Activated CD8-positive, alpha-beta memory T cell treated with anti-CD3 and anti-CD28 coated beads for 1 hour (primary cell): ENCODE measurements at places on chromosomes 13 and 19.

DNA sequence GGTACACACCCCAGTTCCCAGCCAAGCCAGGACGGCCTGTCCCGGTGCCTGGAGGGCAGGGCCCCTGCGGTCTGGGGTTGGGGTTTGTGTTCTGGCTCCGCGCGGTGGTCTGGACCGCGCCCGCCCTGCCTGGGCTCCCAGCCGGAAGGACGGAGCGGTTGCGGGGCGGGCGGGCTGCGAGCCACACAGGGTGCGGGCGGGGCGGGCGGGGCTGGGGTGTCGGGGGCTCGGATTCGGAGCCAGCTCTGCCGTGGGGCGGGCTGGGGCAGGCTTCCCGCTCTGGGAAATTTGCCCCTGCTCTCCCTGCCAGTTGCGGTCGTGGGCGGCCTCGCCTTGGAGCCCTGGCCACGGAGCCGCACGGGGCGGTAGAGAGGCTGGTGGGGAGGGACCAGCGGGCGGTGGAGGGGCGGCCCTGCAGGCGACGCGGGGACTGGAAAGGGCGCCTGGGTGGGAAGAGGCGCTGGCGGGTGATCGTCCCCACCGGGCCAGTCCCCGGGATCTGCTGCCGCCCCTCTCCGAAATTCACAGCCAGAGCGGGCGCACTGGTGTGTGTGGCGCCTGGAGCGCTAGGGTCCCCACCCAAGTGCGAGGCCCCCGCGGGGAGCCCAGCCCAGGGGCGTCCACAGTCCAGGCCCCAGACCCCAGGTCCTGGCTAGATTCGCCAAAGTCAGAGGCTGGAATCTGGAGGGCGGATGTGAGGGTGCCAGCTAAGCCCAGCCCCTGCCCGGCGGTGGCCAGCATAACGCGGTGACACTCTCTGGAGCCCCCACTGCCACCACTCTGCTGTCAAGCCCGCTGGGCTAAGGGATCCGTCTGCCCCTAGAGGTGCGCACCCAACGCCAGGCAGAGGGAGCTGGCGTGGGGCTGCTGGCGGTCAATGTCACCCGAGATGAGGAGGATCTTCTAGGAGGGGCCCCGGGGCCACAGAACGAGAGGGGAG is 11.0 kb upstream of the ZNF492 start:
- DNase-seq = no peak

DNA sequence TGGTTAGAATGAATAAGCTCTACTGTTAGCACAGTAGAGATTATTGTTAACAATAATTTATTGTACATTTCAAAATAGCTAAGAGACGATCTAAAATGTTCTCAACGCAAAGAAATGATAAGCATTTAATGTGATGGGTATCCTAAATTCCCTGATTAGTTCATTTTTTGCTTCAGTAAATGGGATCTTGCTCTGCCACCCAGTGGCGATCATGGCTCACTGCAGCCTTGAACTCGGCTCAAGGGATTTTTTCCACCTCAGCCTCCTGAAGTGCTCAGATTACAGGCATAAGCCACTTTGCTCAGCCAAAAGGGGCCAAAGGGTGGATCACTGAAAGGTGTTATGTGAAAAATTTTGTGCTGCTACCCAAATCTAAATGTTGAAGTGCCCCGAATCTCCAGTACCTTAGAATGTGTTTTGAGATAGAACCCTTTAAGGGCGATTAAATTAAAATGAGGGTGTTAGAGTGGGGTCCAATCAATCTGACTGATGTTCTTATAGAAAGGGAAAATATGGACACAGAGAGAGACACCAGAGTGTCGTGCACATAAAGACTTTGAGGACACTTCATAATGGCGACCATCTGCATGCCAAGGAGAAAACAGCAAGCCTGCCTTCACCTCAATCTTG is 31.5 kb upstream of the ZNF766 start:
- DNase-seq = peak; percentile 14

DNA sequence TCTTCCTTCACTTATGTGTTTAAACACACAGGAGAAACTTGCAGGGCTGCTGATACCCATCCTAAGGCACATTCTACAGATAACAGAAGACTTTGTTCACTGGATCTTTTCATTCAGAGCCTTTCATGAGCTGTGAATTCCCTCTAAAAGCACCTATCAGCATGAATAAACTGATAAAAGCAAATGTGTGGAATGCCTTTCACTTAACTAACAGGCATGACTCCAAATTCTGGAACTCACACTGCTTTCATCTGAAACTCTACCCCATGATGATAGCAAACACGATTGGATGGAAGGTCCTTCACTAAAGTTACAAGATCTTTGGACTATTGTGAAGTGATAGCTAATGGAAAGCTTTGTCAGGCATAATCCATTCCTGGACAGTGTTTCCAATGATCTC is 457.3 kb downstream of the EFNB2 start:
- DNase-seq = no peak

DNA sequence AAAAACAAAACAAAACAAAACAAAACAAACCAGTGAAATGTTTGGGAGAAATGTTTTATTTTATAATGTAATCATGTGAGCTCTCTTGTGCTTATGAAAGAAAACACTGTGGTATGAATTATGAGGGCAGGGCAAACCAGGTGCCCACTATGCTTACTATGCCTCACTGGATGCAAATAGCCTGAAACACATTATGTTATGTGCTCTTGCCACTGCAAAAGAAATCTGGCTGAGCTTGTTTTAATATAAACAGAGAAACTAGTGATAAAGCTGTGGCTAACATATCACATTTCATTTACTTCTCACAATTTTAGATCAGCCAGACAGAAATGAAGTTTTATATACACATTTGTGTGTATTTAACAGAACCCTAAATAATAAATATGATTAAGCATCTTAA is 8.7 kb upstream of the NBEA start:
- DNase-seq = no peak

DNA sequence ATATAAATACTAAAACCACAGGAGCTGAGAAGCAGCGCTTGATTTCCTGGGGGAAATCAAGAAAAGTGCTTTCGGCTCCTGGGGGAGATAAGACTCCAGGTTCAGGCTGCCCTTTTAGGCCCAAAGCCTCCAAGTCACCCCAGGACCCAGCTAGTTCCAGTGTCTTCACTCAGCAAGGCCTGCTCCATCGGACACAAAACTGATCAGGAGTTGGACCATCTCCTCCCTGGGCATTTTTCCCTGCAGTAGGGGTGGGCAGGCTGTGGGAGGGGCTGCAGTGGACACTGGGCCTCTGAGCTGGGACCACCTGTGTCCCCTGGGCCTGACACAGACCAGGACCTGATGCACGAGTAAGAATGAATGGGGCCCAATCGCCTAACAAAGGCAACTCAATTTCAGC is 15.2 kb downstream of the C19orf12 start:
- DNase-seq = no peak

- peak; percentile 23 for DNase-seq
Observed at GRCh38 chr19:45952686-45953505, 20.8 kb downstream of the NOVA2 start.

GRCh38 chr13:39311619-39312018 is 273.4 kb downstream of the NHLRC3 start:
- no peak for DNase-seq

GRCh38 chr19:39403331-39404312 is 3.0 kb upstream of the ZFP36 start:
- peak; percentile 97 for DNase-seq

DNA sequence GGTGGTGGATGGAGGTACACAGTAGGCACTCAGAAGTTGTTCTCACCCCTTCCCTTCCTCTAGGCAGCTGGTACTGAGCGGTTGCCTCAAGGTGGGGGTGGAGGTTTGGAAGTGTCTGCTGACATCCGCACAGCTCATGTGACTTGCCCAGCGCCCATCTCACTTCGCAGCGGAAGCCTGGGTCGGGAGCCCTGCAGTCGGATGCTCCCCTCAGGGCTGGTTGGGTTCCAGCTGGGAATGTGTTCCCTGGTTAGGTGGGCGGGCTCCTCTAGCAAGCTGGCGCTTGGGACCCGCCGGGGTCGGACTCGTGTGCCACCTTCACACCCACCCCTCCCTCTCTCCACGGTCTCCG is 10.2 kb downstream of the PPP1R37 start:
- no peak for DNase-seq

DNA sequence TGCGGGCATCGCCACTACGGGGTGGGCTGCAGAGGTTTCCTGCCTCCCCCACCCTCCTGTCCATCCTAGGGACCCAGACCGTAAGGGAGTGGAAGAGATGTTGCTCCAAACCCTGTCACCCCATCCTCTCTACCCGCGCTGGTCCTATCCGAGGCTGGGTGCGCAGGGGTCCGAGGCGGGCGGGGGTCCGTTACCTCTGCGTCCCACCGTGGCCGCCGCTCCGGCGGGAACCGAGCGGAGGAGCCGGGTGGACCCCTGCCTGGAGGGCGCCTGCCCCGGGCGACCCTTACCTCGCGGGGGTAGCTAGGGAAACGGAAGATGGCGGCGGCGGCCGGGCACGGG is at the start of gene DGKH:
DGKH (plus strand) TSS at position 307 of the 342 bp plus-strand sequence. CDS start 126 bp downstream, outside the sequence.
- no peak for DNase-seq

- DNase-seq = no peak
Observed at GRCh38 chr13:50800091-50800739, 43.3 kb downstream of the DLEU7 start.

- DNase-seq = no peak
Observed at GRCh38 chr13:49679246-49679645, 12.0 kb downstream of the EBPL start.

- DNase-seq = no peak
Observed at GRCh38 chr19:31377736-31378135, 28.5 kb upstream of the TSHZ3 start.

GRCh38 chr19:4870025-4870700 is 2.7 kb upstream of the PLIN3 start:
- no peak for DNase-seq

- DNase-seq = peak; percentile 14
Observed at GRCh38 chr19:48190288-48190884, 19.9 kb downstream of the ZSWIM9 start.

DNA sequence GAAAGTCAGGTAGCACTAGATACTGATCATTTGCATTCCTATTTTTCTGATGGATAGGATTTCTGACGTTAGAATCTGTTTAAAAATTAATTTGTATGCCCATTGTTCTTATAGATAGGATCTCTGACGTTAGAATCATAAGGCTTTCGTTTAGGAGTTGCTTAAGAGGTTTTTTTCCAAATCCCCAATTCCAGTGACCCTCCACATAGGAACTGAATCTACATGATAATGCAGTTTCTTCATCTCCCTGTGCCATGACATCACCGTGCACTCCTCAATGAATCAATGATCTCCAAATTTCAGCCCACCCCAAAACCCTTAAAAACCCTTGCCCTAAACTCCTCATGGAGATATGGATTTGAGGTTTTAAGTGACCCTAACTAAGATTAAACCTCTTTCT is 87.2 kb downstream of the RXFP2 start:
- DNase-seq = no peak

DNA sequence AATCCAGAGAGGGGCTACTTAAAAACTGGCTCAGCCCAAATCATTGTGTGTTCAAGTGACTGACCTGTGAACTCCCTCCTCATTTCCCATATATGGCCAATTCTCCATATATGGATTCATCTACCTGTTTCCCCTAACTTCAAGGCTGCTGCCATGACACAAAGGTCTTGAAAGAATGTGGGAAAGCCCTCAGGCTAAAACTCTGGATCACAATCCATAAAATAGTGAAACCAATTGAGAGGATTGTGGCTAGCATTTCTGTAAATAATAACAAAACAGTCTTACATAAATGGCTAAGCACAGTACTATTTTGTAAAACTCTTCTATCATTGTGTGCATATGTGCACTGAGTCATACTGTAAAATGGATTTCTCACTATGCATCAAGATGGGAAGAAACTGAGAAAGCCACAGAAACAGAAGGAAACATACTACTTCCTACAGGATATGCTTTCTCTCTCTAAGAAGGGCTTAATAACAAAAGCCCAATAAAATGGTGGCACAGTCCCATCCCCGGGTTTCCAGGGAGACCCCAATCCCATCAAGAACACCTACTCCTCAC is 80.5 kb downstream of the FOXO1 start:
- no peak for DNase-seq

DNA sequence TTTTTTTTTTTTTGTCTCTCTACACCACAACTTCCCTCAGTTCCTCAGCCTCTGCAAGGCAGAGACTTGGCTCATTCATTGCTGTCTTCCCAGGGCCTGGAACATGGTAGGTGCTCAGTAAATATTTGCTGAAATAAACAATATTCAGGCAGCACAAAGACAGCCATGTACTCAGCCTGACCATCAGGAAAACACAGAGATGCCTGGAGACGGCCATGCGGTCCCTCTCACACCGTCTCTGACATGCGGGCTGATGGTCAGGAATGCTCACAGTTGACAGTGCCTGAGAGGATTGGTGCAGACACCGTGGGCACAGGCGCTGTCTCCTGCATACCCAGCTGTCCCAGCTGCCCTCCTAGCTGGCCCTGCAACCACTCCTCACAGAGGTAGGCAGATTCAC is 924 bp downstream of the PRAM1 start:
- no peak for DNase-seq

- DNase-seq = no peak
Observed at GRCh38 chr13:44052780-44053184, 173.1 kb downstream of the LACC1 start.

GRCh38 chr13:110593430-110594130 is 21.8 kb upstream of the NAXD start:
- no peak for DNase-seq

DNA sequence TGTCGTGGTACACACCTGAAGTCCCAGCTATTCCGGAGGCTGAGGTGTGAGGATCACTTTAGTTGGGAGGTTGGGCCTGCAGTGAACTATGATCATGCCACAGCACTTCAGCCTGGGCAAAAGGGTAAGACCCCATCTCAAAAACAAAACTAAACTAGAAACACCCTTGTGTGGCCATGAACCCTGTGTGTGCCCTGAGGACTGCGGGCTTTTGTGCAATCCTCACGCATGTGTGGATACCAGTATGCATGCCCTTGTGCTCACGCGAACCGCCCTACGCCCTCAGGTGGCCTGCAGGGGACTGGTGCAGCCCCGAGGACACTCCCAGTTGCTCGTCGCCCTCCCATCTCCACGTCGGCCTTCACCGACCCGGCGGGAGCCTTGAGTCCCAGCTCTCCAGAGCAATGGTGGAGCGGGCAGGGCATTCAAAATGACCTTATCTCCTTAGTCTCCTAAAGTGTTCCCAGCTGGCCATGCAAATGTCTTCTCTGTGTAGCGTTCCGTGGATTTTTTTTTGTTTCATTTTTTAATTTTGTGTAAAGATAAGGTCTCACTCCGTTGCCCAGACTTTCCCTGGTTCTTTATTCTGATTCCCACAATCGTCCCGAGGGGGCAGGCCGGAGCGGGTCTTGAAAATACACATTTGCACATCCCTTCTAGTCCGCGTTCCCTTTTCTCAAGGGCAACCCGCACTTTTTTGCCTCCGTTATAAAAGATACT is 868 bp upstream of the EGLN2 start:
- DNase-seq = peak; percentile 46

GRCh38 chr19:2507109-2507508 is 31.2 kb downstream of the GADD45B start:
- no peak for DNase-seq

DNA sequence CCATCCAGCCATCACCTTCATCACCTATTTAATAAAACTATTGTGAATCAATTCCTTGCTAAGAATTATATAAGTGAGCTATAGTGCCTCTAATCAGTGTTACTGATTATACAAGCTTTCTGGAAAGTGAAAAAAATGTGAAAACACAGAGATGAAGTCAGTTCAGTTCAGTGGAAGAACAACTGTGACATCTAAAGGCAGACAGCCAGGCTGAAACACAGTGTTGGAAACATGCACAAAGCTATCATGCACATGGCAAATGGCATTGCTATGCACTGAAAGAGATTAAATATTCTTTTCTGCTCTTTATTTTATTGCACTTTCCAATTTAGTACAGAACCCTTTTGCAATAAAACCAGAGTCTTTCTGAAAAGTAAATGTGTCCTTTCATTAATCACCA is 294.0 kb downstream of the RBM26 start:
- no peak for DNase-seq
